ENCODE measurements at places on chromosomes 16 and 17.

DNA sequence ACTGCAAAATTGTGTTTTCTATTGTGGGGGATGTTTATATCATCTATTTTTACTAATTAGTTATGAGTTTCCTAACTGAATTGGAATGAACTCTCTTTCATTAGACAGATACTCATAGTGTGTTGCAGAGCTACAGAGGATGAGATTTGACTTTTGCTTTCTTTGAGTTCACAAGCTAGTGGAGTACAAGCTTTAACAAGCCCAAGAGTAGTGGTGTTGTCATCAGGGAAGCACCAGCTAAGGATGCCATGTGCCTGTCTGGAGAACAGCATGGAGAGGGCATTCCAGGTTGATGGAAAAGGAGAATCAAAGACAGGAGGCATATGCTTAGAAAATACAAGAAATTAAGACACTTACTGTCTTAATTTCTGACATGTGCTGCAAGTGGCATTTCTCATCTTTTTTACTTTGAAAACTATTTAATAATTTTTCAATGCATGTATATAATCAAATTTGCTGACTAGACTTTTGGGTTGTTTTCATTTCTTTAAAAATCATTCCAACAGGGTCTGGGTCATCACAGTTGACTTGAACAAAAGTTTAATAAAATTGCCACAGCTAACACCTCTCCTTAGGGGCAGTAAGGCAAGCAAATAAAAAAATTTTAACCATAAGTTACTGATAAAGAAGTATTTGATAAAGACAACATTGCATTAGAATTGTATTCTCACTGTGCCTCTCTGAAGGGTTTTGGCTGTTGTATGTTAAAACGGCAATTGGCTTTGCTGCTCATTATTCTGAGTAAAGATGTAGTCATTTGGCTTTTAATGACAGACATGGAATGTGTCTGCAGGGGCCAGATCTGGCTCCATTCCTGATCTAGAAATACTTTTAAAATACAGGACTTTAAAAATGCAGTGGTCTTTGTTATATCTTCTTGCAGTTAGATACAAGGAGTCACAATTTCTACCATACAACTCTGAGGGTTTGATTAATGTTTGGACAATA is 323.7 kb upstream of the CDH11 start:
- no peak for DNase-seq

DNA sequence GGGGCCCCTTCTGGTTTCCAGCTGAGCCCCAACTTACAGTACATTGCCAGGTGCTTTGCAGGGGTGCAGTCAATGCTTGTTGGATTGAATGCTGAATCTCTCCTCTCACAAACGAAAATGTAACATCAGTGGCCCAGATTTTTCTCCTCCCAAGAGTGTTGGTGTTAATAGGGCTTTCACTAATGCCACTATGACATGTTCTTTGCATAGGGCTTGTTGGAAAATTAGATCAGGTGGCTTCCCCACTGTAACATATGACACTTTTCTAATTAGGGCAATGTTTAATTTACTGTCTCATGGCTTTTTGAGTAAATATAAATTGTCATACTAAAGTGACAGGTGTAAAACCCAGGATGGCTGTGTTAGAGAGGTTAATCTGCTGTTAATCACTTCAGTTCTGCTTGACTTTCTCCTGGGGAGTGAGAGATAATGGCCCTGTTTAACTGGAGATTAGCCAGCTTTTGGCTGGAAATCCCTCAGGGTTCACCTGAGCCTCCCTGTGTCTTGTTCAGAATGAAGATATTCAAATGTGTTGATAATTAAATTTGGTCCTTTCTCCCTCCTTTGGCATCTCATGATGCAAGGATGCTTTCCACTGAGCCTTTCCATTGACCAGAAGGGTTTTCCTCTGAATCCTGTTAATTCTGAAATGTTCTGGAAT is 502.3 kb downstream of the RBFOX1 start:
- no peak for DNase-seq

DNA sequence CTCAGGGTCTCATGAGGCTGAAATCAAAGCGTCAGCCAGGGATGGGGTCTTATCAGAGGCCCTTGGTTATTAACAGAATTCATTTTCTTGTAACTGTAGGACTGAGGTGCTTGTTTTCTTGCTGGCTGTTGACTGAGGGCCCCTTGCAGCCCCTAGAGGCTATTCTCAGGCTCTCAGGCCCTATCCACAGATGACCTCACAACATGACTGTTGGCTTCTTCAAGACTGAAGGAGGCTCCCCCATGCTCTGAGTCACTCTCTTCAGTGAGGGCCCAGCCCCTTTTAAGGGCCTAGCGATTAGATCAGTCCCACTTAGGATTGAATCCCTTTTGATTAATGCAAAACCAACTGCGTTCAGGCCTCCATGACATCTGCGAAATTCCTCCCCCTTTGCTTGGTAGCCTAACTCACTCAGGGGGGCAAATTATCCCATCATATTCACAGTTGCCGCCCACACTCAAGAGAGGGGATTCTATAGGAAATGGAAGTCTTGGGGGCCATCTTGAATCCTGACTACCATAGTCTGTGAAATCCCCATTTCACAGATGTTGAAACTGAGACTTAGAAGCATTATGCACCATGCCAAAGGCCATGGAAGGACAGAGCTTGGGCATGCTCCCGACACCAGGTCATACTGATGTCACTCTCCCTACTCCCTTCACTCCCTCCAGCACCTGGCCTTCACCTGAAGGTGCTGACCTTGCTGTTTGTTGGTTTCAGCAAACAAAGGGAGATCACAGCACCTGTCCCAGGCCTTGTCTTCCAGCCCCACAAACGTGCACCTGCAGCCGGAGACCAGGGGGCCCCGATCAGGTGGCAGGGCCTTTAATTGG is 592.3 kb downstream of the MAF start:
- DNase-seq = no peak

GRCh38 chr17:50637829-50638605 is 3.3 kb downstream of the ABCC3 start:
- peak; percentile 9 for DNase-seq

DNA sequence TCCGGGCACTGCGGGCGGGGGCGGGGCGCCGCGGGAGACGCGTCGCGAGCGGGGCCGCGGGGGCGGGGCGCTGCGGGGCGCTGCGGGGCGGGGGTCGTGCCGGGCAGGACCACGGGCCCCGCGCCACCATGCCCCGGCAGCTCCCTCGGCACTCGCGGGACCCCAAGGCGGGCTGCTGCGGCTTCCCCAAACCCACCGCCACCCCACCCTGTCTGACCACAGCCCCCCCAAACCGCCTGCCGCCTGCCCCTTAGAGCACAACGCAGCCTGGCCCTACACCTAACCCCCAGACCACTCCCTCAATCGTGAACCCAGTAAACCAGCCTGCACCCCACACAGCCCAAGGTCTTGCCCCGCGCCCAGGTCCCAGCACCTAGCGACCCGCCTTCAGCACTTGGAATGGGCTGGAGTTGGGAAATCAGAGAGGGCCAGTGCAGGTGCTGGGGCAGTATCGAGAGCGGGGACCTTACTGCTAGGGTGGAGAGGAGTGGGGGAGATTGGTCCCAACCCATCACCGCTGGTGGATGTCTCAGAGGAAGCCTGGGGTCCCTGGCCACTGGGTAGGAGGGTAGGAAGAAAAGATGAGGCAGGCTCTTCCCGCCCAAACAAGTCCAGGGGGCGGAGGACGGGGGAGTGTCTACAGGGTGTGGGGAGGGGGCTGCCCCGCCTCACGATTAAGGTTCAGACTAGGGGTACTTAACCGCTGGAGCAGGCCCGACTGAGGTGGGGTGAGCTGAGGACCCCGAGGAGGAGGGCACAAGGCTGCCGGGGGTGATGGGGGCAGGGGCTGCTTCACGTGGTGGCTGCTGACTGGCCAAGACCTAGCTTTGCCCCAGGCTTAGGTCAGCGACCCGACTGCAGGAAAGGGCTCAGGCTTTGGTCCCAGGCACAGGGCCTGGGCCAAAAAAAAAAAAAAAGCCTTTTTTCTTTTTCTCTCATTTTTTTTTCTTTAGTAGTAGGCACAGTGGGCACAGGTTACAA is 539 bp upstream of the VAMP2 start:
- DNase-seq = peak; percentile 93

DNA sequence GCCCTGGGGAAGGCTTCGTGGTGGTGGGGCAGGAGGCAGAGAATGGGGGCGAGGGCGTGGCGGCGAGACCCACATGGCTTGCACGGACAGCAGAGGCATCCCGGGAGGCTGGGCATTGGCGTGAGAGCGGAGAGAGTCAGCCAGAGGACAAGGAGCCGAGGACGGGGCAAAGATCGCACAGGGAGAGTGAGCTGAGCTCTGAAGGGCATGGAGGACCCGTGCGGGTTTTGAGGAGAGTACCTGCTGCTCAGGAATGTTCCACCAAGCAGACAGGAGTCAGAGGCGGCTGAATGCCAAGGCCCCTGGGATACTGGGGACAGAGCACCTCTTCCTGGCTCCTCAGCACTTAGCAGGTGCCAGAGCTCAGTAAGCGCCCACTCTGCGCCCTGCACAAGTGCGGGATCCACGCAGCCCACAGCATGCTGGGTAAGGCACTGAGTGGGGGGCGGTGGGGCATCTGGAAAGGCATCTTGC is 47.8 kb downstream of the ARHGAP27 start:
- no peak for DNase-seq

DNA sequence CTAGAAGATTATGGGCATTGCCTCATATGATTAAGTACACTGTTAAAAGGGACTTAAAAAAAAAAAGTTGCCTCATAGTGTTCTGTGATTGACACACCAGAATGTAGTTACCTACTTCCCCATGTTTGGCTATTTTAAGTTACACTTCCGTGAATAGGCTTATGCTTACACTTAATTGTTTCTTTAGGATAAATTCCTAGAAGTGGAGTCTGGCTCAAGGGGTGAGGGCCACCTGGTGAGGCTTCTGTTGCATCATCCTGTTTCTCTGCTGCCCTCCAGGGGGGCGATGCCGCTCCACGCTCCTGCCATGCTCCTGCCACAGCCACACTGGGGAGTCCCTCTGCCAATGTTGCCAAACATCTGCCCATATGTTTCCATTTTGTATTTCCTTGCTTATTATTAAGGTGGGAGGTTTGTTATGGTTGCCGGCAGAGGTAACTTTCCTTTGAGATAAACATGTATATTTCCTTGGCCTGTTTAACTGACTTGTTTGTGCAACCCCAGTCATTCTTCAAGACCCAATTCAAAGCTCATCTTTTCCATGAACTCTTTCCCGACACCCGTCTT is 73.1 kb downstream of the KSR1 start:
- peak; percentile 52 for DNase-seq

DNA sequence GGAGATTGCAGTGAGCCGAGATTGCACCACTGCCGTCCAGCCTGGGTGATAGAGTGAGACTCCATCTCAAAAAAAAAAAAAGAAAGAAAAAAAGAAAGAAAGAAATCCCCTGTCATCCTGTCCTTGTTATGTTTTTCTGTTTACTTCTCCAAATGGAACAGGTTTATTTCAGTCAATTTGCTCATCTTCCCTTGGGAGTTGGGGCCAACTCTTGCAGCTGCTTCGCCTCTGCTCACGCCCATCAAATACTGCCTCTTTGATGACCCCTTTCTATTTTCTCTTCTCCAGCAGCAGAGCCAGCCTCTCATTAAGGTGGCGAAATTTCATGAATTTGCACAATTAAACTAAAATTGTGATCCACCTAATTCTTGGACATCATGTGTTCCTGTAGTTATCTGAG is 173.4 kb downstream of the ZNF18 start:
- DNase-seq = no peak

DNA sequence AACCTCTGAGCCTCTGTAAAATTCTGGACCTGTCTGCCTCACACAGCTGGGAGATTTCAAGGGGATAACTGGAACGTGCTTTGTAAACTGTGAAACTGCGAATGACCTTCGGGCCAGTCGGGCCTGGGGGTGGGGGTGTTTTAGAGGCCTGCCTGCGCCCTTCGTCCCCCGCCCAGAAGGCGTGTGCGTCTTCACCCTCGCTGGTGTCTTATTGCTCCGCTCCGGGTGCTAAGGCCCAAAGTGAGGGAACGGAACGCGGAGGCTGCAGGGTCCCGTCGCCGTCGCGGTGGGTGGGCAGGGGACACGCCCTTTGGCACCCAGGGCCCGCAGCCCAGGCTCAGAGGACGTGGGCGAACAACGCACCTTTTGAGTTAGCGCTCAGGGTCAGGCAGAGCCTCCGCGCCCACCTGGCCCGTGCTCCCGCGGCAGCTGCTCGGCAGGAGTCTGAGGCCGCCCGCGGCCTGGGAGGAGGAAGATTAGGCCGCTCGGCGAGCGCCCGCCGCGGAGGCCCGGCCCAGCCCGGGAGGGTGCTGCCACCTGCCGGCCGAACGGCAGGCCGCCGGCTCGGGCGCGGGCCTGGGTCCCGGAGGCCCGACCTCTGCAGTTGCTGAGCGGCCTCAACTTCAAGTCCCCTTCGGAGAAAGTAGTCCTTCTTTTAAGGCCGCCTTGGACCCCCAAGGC is 29.7 kb downstream of the DCAKD start:
- DNase-seq = peak; percentile 96

GRCh38 chr16:17177242-17177958 is 293.4 kb downstream of the XYLT1 start:
- no peak for DNase-seq

DNA sequence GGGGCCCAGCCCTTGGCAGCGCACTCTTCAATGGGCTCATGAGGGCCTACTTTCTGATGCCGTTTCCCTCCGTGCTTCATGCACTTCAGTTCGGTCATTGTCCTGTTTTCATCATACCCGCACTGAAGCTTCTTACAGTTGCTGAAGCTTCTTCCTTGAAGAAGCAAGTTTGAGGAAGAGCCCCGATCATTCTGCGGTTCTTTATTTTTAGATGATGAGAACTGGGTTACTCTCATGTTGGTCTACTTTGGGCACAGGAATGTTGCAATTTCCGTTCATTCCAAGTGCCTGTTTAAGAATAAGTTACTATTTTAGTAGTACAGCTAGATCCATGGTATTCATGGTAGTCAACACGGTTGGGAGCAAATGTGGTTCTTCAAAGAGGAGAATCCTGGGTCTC is 587.7 kb upstream of the HSBP1 start:
- no peak for DNase-seq

DNA sequence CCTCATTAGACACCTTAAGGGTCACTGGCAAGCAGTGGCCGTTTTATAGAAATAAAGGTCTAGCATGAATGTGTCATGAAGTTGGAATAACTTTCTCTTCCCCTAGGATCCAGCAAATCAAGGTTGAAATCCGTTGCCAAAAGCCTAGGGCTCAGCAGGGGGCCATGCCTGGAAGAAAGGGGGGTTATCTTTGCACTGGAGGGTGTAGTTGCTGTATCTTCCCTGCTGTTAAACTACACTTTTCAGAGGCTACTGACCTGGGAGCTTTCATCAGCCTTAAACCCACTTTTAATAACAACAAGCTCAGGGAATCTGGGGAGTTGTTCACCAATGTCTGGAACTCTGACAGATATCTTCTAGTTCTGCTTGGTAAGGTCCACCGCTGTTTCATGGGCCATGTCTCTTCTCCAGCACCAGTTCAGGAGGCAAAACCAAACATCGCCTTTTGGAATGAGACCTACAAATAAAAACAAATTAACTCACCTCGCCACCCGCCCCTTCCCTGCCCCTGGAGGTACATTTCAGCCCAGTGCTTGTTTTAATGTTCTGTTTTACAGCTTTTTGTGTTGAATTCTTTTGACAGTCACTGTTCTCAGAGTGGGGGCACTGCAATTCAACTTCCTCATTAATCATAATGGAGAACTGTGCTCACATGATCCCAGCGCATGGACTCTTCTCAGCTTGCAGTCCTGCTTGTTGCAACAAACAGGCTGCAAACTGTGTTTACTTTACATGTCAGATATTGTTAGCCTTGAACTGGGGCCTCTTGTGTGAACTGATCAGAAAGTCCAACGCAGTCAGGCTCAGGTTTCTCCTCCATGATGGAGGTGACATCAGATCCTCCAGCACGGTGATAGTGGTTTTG is 508.7 kb downstream of the KCNJ2 start:
- DNase-seq = no peak

GRCh38 chr17:79176792-79177601 is 102.4 kb downstream of the ENGASE start:
- DNase-seq = no peak

Data from SK-N-SH (cell line).